Fibroblast of mammary gland (primary cell): ENCODE measurements at places on chromosomes 2 and 18.

GRCh38 chr2:188984680-188985079, 10.5 kb downstream of the COL3A1 start:
- peak; percentile 98 for DNase-seq

DNA sequence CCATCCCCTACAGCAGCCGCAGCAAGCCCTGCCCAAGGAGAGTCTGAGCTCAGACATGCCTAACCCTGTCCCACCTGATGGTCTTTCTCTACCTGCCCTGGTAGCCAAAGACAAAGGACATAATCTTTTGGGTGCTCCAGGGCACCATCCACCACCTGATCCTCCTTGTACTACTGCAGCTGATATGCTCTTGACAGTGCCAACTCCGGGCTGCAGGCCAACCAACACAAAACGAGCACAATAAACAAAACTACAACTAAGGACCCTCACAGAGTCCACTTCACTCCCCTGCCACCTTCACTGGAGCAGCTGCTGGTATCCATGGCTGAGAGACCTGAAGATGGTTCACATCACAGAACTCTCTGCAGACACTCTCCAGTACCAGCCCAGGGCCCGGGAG, 106.3 kb downstream of the GRB14 start:
- no peak for DNase-seq

- no peak for DNase-seq
Observed at GRCh38 chr2:239884051-239884405, 141.1 kb downstream of the NDUFA10 start.

GRCh38 chr18:49861659-49862058, 48.3 kb upstream of the ACAA2 start:
- DNase-seq = peak; percentile 8

GRCh38 chr2:74951211-74951754, 7.2 kb upstream of the POLE4 start:
- no peak for DNase-seq

- DNase-seq = no peak
Observed at GRCh38 chr2:169966454-169966853, 139.2 kb downstream of the UBR3 start.

DNA sequence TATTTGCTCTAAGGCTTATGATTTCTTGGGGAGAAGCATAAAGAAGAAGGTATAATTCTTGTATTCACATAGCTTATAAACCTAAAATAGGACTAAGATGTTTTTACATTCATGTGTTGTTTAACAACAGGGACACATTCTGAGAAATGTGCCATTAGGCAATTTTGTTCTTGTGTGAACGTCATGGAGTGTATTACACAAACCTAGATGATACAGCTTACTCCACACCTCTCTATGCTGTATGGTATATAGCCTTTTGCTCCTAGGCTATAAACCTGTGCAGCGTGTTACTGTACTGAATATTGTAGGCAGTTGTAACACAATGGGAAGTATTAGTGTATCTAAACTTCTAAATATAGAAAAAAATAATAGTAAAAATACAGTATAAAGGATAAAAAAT, 92.1 kb downstream of the PHLPP1 start:
- no peak for DNase-seq

GRCh38 chr18:78738076-78738690, 241.4 kb upstream of the SALL3 start:
- no peak for DNase-seq

- DNase-seq = no peak
Observed at GRCh38 chr2:148971547-148971946, 67.0 kb upstream of the LYPD6B start.

GRCh38 chr18:58863539-58864145, 1.0 kb upstream of the ZNF532 start:
- DNase-seq = no peak

GRCh38 chr2:99877963-99878362, 264.4 kb downstream of the AFF3 start:
- no peak for DNase-seq
